ENCODE measurements at places on chromosomes 12 and 14. TPM values are rescaled to one million over a fixed set of nuclear protein-coding genes. Genes with fewer than 3 reads are reported as not detected.

- no peak for DNase-seq
Measured at GRCh38 chr14:104554608-104555429, 24.7 kb upstream of the C14orf180 start.

GRCh38 chr14:68376067-68376779 lies 416.6 kb downstream of the ZFP36L1 start:
- no peak for DNase-seq

GRCh38 chr12:2583091-2583497 lies 211.7 kb upstream of the FKBP4 start:
- peak; percentile 71 for DNase-seq

GRCh38 chr14:77208979-77209318 lies 27.4 kb downstream of the TMEM63C start:
- no peak for DNase-seq

GRCh38 chr14:24435998-24436354 lies 6.2 kb downstream of the KHNYN start:
- no peak for DNase-seq

The SMCO2 gene
- not detected for total RNA-seq

The ZBTB42 gene
- total RNA-seq: 4.9 TPM

All from left lobe of liver (tissue), 2 donors.